SHP77 (cell line): ENCODE measurements at places on chromosomes 2 and 18.

GRCh38 chr2:10889651-10890215 is 22.0 kb upstream of the KCNF1 start:
- DNase-seq: peak; percentile 89

DNA sequence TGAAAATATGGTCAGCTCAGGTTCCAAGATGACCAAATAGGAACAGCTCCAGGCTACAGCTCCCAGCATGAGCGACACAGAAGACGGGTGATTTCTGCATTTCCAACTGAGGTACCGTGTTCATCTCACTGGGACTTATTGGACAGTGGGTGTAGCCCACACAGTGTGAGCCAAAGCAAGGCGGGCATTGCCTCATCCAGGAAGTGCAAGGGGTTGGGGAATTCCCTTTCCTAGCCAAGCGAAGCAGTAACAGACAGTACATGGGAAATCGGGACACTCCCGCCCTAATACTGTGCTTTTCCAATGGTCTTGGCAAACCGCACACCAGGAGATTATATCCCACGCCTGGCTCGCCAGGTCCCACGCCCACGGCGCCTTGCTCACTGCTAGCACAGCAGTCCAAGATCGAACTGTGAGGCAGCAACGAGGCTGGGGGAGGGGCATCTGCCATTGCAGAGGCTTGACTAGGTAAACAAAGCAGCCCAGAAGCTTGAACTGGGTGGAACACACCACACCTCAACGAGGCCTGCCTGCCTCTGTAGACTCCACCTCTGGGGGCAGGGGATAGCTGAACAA is 57.5 kb downstream of the WDPCP start:
- peak; percentile 66 for DNase-seq

- peak; percentile 11 for DNase-seq
Measured at GRCh38 chr2:37585982-37586621, 85.3 kb downstream of the CDC42EP3 start.

DNA sequence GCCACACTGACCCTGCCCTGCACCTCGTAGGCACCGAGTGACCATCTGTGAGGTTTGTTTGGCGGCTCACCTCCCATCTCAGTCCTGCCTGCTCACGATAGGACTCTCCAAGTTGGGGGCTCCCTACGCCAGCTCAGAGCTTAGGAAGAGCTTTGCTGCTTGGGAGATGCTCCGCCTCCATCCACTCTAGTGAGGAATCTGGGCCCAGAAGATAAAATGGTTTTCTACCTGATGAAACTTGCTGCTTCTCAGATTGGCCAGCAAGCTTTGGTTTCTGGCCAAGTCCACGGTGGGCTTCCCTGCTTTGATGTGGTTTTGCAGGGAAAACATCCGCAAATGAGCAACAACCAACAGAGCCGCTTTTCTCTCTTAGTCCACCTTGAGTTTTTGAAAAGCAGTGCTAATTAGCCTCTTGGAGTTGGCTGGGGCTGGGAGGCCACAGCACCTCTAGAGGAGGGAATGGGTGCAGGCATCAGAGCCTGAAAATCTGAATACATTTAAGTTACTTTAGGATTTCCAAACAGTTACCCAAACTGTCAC is 42.2 kb downstream of the THNSL2 start:
- no peak for DNase-seq

- no peak for DNase-seq
Measured at GRCh38 chr2:169393068-169393590, 30.8 kb upstream of the LRP2 start.

DNA sequence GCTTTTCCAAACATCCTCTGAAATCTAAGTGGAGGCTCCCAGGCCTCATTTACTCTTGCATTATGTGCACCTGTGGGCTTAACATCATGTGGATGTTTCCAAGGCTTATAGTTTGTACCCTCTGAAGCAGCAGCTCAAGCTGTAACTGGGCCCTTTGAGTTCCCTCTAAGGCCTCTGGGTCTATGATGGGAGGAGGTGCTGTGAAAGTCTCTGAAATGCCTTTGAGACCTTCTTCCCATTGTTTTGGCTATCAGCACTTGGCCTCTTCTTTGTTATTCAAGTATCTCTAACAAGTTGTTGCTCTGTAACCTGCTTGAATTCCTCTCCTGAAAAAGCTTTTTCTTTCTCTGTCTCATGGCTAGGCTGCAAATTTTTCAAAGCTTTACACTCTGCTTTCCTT is 58.1 kb upstream of the MYT1L start:
- no peak for DNase-seq

DNA sequence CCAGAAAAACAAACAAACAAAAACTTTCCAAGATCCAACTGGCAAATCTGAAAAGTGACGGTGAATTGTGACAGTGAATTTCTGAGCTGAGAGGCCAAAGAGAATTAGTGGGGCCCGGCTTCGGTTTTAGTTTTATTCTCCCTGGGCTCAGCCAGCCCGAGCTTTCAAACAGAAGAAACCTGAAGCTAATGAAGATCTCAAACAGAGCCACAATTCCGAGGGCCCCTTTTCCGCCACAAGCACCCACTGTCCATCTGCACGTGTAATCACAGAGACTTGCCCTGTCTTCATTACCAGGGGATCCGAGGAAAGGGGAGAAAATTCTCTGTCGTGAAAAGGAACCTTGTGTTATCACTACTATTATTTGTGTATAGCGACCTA is 4.2 kb upstream of the ONECUT2 start:
- no peak for DNase-seq

DNA sequence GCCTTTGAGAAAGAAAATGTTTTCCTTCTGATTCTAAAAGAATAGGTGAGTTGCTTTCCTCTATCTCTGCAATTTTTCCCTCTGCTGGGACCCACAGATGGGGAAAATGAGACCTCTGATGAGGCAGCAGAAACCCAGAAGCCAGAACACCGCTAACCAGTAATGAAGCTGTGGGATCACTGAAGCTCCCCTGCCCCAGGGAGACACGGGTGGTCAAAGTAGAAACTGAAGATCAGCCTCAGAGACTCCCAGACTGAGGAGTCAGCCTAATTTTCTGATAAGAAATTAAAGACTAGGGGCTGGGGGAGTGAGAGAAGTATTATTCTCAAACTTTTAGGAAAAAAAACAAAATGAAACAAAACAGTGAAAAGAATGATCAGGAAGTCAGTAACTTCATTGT is 30.1 kb downstream of the CD8B start:
- DNase-seq: no peak

GRCh38 chr2:218658671-218659257 is 659 bp downstream of the ZNF142 start:
- no peak for DNase-seq

DNA sequence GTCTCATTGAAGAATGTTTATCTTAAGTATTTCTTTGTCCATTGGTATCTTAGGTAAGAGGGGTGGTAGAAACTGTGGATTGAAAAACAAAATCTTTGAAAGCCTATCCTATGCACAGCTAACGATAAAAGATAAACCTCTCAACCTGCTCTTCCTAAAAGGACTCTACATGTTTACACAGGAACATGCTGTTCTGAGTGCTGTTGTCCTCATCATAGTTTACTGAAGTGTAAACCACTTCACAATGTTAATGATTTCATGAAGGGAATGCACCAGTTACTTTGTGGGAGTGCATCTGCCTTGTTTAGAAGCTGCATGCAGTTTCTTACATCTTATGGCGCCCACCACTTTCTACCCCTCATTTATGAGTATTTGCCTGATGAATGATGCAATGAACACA is 1.2 kb downstream of the ACMSD start:
- DNase-seq: no peak

GRCh38 chr2:204110751-204111516 is 174.4 kb downstream of the ICOS start:
- no peak for DNase-seq

- no peak for DNase-seq
Measured at GRCh38 chr2:202290970-202291369, 25.4 kb downstream of the NOP58 start.

DNA sequence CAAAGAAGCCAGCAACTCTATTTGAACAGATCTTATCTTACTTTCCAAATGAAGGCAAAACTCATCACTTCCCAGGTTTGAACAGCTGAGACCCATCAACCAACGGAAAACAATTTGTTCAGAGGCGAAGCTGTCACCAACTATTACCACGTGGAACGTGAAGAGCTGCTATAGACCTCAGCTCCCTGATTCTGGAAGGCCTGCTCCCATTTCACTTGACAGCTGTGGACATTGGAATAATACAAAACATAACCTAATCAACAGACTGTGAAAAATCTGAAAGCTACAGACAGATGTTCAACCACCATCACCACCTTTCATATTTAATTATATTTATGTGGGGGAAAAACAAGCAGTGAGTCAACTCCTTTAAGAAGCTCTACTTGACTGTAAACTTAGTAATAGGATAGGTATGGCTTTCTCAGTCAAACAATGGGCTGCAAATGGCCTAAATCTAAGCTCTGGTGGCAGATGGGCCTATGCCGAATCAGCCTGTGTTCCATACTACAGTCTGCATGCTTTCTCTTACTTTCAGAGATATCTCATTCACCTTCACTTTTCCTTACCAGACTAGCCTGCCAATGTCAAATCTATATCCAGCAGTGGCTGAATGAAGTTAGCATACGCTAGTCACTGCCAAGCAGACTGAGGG is 896.4 kb downstream of the TDRD15 start:
- peak; percentile 63 for DNase-seq

DNA sequence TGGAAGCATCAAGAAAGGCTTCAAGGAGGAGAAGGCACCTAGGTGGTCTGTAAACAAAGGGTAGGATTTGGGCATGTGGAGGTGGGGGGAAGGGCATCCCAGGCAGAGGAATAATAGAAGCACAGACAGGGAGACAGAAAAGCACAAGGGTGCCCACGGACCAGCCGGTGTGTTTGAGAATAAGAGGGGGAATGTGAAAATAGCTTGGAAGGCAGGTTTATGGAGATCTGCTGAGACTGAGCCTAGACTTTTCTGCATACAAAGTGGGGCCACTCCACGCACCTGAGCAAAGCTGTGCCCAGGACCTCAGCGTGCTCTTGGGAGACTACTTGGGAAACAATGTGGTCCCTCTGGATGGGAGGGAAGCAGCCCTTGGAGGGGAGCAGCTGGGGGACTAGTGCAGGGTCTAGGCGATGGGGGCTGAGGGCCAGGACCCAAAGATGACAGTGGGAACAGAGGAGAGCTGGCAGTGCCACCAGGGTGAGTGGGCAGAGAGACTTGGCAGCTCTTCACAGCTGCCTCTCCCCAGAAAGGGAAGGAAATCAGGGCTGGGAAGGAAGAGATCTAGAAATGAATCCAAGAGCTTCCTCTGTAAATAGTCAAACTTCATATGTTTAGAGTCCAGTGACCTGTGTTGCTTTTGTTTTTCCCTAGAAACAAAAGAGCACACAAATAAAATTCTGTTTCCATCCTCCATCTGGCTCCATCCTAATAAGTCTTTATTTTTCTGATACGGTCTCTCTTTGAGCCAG is 110.7 kb upstream of the SMAD7 start:
- DNase-seq: no peak

DNA sequence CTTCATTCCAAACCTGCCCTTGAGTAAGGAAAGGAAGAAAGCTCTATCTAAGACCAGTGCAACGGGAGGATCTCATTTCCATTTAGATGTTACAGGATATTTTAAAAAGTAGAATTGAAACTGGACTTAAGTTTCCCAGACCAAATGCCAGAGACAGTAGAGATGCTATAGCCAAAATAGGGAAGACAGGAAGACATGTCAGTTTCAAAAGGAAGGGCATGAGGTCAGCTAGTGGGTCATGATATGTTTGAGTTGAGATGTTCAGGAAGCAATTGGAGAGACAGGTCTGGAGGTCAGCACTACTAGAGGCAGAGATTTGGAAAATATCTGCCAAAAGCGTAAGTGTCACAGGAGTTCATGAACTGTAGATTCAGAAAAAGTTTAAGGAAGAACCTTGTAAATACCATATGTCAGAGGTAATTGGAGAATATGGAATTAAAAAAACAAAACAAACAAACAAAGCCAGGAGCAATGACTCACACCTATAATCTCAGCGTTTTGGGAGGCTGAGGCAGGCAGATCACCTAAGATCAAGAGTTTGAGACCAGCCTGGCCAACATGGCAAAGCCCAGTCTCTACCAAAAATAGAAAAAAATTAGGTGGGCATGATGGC is 50.8 kb downstream of the EPHA4 start:
- DNase-seq: no peak

GRCh38 chr2:165238295-165238694 is 919 bp upstream of the SCN2A start:
- no peak for DNase-seq

DNA sequence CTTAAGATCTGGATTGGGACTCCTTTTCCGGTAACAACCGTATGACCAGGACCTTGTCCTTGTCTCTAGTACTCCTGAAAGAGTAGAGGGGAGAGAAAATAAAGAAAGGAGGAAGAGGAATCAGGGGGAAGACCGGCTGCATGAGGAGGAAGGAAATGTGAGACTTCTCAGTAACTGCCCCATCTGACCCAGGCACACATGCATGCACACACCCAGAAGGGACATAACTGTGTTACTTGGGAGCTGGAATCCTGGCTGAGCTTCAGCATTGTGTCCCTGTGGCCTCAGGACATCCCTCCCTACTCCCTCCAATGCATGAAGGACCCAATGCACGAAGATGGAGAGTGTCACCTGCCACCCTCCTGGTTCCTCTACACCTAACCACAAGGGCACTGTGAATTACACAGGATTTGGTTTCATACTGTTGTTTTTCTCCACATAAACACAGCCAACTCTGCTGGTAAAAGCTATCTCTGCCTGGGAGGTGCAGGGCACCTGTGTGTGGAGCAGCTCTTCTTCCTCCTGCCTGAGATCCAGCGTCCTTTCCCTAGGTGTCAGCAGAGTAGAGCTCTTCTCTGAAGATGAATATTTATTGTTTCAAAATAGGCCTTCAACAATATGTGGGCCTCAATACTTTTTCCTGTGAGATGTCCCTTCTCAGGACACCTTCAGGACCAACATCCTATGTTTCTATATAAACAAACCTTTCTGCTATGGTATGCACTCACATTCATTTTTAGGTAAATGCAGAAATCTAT is 574.1 kb upstream of the ID2 start:
- no peak for DNase-seq

- DNase-seq: no peak
Measured at GRCh38 chr2:236939271-236939670, 146.4 kb upstream of the COPS8 start.

GRCh38 chr2:8806885-8807704 is 30.3 kb downstream of the KIDINS220 start:
- no peak for DNase-seq
